ENCODE measurements at places on chromosomes 7 and 10.
A peak's percentile ranks its signal among the peaks of the same experiment; 100 is the strongest.

DNA sequence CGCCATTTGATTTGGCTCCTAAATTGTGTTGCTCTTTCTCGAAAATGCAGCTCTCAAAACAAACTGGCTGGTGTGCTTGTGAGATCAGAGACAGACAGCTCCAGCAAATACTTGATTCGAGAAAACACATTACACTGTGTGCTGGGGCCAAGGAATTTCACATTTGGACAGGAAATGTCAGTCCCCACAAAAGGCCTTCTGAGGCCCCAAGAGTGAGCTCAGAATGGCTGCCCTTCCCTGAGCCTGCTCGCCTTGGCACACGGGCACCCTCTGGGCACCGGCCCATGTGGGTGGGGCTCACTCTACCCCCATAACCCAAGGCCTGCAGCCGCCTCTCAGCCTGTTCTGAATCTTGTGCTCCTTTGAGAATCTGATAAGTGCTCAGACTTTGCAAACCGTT is 13.9 kb upstream of the HSPA12A start:
- no peak overlapping the region for H3K4me3 ChIP-seq
- H3K27ac ChIP-seq: no peak overlapping the region
- H3K4me1 ChIP-seq: no peaks in the 10 kb centered on the region
- peaks cover under 1% of the 10 kb centered on the region for H3K27me3 ChIP-seq
- DNase-seq: no peak

- no peaks in the 10 kb centered on the region for H3K27me3 ChIP-seq
- 0 out of 2 replicates have a peak, but pooled peaks cover 8% of the 10 kb centered on the region for H3K4me1 ChIP-seq
- DNase-seq: no peak
- no peak overlapping the region for H3K4me3 ChIP-seq
These were observed 79.1 kb downstream of the ZNF365 start for GRCh38 chr10:62453274-62453673.

GRCh38 chr10:1074052-1074747 is 18.0 kb downstream of the WDR37 start:
- no peak for DNase-seq
- H3K4me1 ChIP-seq: no peaks in the 10 kb centered on the region
- H3K4me3 ChIP-seq: no peak overlapping the region
- no peaks in the 10 kb centered on the region for H3K27me3 ChIP-seq
- no peak overlapping the region for H3K27ac ChIP-seq
- no peaks in the 10 kb centered on the region for H3K36me3 ChIP-seq

DNA sequence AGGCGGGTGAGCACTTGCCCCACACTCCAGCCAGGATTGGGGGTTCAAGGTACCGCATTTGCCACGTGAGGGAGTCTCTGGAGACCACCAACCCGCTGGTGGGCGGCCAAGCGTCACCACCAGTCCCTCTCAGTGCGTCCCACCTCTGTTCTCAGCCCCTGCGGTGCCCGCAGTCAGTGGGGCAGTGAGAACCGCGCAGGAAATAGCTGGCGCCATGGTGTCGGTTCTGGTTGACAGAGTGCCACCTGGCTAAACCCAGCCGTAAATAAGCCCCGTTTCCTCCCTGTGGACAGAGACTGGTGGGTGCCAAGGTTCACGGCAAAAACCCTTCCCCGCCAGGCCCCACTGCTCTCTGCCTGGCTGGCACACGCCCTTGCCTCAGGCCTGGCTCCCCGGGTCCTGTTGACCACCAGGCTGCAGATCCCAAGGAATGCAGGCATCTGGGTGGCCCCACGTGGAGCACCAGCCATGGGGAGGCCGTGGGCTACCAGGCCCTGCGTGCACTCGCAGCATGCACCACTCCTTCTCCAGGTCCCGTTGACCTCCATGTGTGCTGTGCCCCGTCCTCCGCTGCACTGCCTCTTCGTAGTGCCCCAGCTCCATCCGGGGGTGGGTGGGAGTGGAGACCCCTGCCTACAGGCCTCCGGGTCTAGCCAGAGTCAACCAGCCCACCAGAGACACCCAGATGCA is 140.0 kb downstream of the LHPP start:
- no peak overlapping the region for H3K4me3 ChIP-seq
- H3K4me1 ChIP-seq: no peaks in the 10 kb centered on the region
- H3K27me3 ChIP-seq: no peaks in the 10 kb centered on the region
- no peaks in the 10 kb centered on the region for H3K36me3 ChIP-seq

GRCh38 chr7:91280185-91280584 is 16.0 kb downstream of the FZD1 start:
- H3K27ac ChIP-seq: no peak overlapping the region
- no peaks in the 10 kb centered on the region for H3K36me3 ChIP-seq
- DNase-seq: no peak

DNA sequence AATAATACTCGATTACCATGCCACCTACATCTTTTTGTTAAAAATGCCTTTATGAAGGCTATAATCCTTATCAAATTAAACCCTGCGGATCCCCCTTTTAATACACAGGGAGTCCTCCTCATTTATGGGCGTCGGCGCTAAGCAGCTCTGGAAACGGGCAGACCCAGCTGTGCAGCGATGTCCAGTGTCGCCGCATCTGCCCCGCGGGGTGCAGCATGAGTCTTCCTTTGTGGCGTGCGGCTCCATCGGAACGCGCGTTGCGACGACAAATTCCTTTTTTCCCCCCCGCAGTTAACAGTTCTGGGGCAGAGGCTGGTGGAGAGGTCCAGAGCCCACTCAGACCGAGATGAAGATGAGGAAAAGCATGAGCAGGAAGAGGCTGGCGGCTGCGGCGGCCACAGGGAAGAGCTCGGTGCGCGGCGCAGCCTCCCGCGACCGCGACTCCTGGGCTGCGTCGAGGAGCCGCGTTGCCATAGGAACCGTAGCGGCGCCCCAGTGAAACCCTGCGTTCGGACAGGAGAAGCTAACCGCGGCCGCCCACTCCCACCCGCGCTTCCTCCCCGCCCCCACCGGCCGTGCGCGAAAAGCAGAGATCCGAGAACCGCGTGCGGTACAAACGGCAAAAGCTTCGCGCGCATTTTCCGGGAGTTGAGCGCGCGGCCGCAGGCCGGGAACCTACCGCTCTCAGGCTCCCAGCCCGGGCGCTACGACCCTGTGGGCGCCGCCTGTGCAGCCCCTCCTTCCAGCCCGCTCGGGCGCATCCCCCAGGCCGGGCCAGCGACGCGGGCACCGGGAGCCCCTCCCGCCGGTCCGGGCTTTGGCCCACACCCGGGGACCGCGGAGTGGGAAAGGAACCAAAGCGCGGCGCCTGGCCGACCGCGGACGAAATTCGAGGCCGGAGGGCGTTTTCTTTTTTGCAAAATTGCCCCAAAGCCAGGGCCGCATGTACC is 130.6 kb downstream of the SPAG6 start:
- no peaks in the 10 kb centered on the region for H3K4me1 ChIP-seq
- H3K36me3 ChIP-seq: no peaks in the 10 kb centered on the region
- no peak for DNase-seq
- peak overlapping the region; percentile 57 for H3K4me3 ChIP-seq
- peaks cover 23% of the 10 kb centered on the region for H3K27me3 ChIP-seq
- no peak overlapping the region for H3K27ac ChIP-seq

- no peaks in the 10 kb centered on the region for H3K4me1 ChIP-seq
- no peak overlapping the region for H3K27ac ChIP-seq
- DNase-seq: no peak
- no peak overlapping the region for H3K4me3 ChIP-seq
These were observed 57.8 kb upstream of the LANCL2 start for GRCh38 chr7:55307123-55307916.

- H3K36me3 ChIP-seq: no peaks in the 10 kb centered on the region
- no peak for DNase-seq
- no peaks in the 10 kb centered on the region for H3K27me3 ChIP-seq
- no peak overlapping the region for H3K4me3 ChIP-seq
- H3K27ac ChIP-seq: no peak overlapping the region
These were observed 470.0 kb upstream of the SEMA3A start for GRCh38 chr7:84664626-84665025.

- H3K27ac ChIP-seq: no peak overlapping the region
- DNase-seq: no peak
- no peaks in the 10 kb centered on the region for H3K36me3 ChIP-seq
These were observed 29.0 kb downstream of the UPP1 start for GRCh38 chr7:48118041-48118440.

DNA sequence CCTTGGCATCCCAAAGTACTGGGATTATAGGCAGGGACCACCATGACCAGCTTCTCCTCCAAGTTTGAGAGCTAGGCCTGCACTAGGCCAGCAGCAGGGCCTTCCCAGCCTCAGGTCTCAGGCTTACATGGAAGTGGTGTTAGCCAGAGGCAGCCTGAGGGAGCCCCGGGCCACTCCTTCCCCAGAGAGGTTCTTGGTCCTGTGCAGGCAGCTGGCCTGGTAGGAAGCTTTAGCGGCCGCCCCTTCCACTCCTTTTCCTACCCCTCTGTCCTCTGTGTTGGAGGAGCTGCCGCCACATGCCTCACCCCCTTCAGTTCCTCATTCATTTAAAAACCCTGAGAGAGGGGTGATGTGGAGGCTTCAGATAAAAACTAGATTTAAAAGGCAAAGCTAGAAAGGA is 40.3 kb downstream of the TSPAN15 start:
- no peak overlapping the region for H3K4me3 ChIP-seq
- no peak overlapping the region for H3K27ac ChIP-seq
- DNase-seq: no peak
- peaks cover 6% of the 10 kb centered on the region for H3K4me1 ChIP-seq

DNA sequence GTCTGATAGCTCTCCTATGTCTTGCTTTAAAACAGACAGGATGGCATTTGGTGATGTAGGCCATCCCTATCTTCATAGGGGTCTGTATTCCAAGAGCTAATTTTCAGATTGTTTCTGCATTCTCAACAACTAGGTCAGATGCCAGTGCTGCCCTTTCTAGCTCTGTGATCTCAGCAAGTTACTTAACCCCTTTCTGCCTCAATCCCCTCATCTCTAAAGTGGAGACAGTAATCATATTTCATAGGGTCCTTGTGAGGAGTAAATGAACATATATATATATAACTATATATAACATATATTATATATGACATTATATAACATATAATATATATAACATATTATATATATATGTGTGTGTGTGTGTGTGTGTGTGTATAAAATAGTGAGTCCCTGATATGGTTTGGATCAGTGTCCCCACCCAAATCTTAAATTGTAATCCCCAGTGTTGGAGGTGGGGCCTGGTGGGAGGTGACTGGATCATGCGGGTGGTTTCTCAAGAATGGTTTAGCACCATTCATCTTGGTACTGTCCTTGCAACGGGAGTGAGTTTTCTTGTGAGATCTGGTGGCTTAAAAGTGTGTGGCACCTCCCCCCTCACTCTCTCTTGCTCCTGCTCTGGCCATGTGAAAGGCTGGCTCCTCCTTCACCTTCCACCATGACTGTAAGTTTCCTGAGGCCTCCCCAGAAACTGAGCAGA is 45.2 kb downstream of the HIPK2 start:
- DNase-seq: no peak
- peaks cover 36% of the 10 kb centered on the region for H3K4me1 ChIP-seq
- no peaks in the 10 kb centered on the region for H3K36me3 ChIP-seq
- peak overlapping the region; percentile 96 for H3K27ac ChIP-seq
